Activated T-cell treated with anti-CD3 and anti-CD28 coated beads for 4 hours (primary cell): ENCODE measurements at places on chromosomes 6 and 20.

GRCh38 chr20:45404438-45404837 is 3.7 kb upstream of the DBNDD2 start:
- no peak for DNase-seq

GRCh38 chr6:150568560-150568959 is 31.1 kb upstream of the PLEKHG1 start:
- DNase-seq = no peak

GRCh38 chr6:44009425-44010321 is 117.6 kb downstream of the MRPL14 start:
- DNase-seq = no peak

DNA sequence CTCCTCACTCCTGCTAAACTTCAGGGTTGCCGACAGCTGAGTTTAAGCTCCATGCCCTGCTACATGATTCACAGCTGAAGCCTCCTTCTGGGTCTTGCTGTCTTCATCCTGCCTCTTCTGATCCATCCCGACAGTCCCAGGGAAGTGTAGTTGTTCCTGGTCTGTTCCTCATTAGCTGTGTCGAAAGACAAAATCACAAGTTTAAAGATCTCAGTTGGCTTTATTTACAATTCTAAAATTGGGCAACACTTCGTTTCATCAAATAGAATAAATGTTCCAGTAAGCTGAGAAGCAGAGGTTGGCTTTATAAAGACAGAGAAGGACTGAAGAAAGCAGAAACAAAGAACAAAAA is 4.1 kb upstream of the SLC2A10 start:
- DNase-seq = no peak

DNA sequence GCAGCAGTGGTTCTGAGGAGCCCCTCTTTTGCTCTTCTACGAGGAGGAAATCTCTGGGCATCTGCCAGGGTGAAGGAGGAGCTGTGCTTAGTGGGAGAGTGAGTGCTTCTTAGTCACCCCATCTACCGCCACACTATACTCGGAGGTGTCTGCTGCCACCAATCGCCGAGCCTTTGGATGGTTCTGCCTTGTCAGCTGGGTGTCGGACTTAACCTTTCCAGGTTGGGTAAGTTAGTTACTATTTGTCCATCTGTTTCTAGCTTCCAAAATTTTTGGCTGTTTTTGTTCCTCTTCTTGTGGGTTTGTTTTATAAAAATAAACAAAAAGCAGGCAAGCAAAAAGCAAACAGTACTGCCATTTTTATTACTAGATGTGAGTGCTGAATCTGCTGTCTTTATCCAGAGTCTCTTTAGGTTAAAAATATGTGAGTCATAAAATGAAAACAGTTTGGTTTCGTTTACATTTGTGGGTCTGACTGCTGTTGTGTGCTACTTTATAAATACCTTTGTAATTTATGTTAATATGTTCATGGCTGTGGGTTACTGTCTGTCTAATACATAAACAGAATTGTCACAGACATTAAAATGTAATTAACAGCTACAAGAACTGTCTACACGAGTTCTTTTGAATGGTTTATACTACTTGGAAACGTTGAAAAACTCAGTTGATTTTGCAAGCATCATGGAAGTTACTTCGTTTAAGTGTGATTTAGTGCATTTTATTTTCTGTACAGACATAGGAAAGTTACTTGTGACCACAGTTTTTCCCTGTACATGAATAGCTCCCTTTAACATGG is 89.2 kb downstream of the ARID1B start:
- no peak for DNase-seq

- no peak for DNase-seq
Measured at GRCh38 chr20:32067234-32067821, 15.3 kb downstream of the HCK start.

DNA sequence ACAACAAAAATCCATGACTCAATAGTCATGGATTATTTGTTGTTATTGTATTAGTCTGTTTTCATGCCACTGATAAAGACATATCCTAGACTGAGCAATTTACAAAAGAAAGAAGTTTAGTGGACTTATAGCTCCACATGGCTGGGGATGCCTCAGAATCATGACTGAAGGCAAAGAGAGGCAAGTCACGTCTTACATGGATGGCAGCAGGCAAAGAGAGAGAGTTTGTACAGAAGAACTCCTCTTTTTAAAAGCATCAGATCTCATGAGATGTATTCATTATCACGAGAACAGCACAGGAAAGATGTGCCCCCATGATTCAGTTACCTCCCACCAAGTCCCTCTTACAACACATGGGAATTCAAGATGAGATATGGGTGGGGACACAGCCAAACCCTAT is 144.3 kb upstream of the PLCB4 start:
- DNase-seq = no peak

GRCh38 chr20:5859608-5860007 is 90.7 kb downstream of the TRMT6 start:
- DNase-seq = no peak

DNA sequence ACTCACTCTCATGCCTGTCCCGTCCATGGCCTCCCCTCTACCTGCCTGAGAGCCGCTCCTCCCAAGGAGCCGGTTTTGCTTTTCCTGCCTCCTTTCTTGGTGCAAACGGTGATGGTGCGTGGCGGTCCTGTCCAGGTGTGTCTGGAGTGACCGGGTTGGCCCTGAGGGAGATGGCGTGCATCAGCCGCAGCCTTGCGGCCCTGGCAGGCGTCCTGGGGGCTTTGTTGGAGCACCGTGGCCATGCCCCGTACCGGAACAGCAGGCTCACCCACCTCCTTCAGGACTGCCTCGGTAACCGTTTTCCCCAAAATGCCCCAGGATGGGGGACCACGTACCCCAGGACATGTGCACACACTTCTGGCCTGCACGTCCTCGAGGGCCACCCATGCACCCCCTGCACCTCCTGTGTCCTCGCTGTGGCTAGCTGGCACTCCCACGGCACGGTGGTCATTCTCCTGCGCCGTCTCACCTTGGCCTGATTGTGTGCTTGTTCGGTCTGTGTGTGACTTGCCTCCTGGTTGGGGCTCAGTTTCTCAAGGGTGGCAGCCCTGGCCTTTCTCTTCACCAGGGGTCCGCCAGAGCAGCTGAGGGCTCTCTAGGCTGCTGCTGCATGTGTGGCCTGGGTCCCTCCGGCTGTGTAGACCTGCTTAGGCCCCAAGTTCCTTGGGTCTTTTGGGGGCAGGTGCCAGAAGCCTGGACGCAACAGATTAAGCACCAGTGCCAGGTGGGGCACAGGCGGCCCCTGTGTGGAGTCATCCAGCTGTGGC is 36.4 kb downstream of the FRMD1 start:
- DNase-seq = no peak

- no peak for DNase-seq
Measured at GRCh38 chr20:36741072-36741471, 4.8 kb downstream of the NDRG3 start.

DNA sequence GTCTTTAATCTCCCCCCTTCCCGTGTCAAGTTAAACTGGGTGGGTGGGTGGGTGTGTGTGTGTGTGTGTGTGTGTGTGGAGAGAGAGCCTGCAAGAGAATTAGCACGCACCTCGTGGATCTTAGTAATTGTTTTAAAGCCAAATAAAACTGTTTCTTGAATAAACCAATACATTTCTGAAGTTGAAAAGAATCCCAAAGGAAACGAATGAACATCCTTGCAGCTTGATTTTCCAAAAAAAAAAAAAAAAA is 381 bp upstream of the BICRAL start:
- no peak for DNase-seq

GRCh38 chr6:111565326-111566221 is 40.1 kb downstream of the TRAF3IP2 start:
- DNase-seq = no peak

DNA sequence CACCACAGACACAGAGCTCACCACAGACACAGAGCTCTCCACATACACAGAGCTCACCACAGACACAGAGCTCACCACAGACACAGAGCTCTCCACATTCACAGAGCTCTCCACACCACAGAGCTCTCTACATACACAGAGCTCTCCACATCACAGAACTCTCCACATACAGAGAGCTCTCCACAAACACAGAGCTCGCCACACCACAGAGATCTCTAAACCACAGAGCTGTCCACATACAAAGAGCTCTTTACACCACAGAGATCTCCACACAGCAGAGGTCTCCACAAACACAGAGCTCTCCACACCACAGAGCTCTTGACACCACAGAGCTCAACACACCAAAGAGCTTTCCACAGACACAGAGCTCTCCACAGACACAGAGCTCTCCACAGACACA is 55.8 kb downstream of the ERMARD start:
- no peak for DNase-seq

DNA sequence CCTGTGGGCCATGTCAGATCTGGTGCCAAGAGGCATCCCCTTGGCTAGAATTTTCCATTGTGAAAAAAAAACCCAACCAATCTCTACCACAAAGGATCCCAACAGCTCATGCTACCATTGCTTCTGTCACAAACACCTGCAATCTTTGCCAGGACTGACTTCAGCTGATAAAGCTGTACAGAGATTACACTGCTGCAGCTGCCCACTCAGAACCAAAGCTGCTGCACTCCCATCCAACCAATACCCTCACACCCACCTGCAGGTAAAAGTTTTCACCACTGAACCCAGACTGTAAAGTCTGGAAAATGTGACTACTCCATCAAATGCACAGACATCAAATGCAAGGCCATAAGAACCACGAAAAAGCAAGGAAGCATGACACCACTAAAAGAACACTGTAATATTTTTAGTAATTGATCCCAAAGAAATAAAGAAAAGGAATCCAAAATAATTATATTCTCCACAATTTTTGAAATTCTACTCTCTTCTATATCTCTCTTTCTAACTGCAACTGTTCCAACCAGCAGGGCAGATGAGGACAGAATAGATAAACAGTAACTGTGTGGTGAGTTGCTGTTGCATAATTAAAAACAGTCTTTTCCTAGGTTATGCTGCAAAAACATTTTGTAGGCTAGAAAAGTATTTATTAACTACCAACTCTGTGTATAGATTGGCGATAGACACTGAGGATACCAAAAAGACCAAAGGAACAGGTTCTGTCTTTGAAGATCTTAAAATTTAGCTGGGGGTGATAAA is 128.0 kb upstream of the MCHR2 start:
- no peak for DNase-seq

GRCh38 chr6:88480816-88481215 is 314.7 kb upstream of the CNR1 start:
- DNase-seq = no peak

GRCh38 chr6:148144917-148145521 is 197.6 kb upstream of the SASH1 start:
- DNase-seq = peak; percentile 48

GRCh38 chr6:159467473-159468041 is 225.5 kb downstream of the SOD2 start:
- no peak for DNase-seq

DNA sequence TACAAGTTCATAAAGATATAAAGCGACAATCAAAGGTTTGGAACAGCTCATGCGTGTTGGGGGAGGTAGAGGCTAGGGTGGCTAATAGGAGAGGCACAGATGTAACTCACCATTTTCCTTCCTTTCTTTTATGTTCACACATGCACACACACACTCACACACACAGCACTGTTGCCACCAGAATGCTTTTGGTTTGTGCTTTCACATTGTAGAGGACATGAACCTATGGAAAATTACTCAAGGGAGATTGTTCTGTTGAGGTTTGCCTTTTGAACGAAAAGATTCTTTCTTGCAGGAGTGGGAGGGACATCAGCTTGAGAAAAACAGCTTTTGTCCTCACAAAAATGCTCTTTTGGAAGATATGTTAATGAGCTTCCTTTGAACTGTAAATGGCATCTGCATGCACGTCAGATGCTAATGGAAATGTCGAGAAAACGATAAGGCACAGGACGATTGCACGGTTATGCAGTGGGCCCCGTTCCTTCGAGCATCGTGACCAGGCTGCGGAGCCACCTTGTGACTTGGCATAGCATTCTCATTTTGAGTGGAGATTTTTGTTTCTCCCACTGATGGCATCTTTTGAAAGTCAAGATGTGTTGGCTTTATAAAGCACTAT is 724.1 kb downstream of the KIF16B start:
- DNase-seq = no peak

DNA sequence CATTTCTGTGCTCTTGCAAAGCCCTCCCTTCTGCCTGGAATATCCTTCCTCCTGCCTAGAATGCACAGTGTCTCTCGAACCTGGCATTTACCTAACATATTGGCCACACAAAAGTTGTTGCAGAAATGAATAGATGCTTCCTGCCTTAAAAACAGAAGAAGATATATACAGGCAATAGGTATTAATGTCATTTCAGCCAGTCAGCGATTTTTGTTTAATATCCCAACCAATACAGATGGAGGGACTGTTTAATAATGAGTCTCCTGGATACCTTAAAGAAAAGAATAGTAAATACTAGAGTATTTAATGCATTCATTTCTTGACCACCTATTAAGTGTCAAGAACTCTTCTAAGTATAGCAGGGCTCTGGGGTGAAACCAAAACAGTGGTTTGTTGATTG is 70.3 kb downstream of the MBOAT1 start:
- no peak for DNase-seq

- DNase-seq = no peak
Measured at GRCh38 chr6:168527451-168528210, 86.6 kb downstream of the SMOC2 start.

DNA sequence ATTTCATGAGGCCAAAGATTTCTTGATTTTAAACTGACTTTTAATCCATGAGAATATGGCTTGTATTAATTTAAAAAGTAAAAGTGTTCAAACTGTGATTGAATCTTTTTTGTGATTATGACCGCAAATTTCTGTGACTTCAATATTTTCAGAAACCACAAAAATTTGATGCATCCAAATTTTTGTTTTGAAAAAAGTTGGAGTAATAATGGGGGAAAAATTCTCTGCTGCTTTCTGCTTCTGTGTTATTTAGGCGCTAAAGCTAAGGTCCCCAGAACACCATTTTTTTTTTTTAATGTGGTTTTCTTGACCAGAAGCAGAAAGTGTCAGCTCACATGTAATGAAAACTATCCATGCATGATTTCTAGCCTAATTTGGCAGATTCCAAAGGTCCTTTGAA is 65.3 kb downstream of the GRIK2 start:
- DNase-seq = no peak

- DNase-seq = no peak
Measured at GRCh38 chr6:139586273-139586672, 211.8 kb upstream of the CITED2 start.

- DNase-seq = no peak
Measured at GRCh38 chr6:22152841-22153240, 144.0 kb downstream of the PRL start.

DNA sequence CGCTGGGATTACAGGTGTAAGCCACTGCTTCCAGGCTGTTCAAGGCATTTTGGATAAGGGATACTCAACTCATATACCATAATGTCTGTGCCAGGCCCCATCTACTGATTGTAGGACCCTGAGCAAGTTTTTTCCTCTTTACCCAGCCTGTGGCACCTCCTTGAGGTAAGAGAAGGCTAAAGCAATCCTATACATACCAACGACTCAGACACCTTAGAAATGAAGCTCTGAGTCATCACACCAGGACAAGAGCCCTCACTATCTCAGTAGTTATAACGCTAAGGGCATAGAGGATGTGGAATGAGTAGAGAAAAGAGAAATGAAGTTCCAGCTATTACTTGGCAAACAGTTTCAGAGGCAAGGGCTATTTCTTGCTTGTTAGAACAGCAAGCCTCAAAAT is 16.9 kb downstream of the NDRG3 start:
- DNase-seq = no peak

DNA sequence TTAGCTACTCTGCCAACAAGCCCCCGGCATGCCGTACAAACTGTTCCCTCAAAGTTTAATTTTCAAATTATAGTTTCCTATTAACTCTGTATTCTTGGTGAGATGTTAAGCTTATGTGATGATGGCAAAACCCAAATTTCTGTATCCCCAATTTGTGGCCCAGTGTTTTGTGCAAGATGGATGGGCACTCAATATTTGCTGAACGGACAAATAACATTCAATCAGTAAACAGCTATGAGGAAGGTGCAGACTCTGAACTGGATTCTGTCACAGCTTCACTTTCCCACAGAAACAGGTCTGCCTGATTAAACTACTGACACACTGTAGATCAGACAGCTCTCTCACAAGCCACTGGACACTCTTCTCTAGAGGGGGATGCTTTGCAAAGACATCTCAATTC is 54.1 kb downstream of the NUDT3 start:
- no peak for DNase-seq
